ENCODE measurements at places on chromosomes 5 and 9.

GRCh38 chr5:61330341-61330844 is 1.7 kb upstream of the ZSWIM6 start:
- peak; percentile 79 for DNase-seq

- no peak for DNase-seq
Observed at GRCh38 chr5:168883991-168884390, 304.8 kb upstream of the PANK3 start.

GRCh38 chr9:122286764-122287163 is 22.1 kb downstream of the MRRF start:
- DNase-seq = no peak

DNA sequence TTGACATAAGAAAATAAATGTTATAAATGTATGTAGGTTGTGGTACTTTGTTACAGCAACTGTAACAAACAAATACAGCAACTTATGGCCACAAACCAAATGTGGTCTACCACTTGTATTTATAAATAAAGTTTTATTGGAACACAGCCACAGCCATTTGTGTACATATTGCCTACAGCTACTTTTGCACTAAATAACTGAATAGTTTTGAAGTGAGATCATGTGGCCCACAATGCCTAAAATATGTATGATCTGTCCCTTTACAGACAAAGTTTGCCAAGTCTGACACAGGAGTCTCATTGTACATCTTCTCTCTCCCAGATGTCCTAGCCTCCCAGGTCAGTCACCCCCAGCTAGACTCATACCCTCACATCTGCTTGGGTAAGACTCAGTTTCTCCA is 283.6 kb upstream of the PRDM9 start:
- peak; percentile 17 for DNase-seq

DNA sequence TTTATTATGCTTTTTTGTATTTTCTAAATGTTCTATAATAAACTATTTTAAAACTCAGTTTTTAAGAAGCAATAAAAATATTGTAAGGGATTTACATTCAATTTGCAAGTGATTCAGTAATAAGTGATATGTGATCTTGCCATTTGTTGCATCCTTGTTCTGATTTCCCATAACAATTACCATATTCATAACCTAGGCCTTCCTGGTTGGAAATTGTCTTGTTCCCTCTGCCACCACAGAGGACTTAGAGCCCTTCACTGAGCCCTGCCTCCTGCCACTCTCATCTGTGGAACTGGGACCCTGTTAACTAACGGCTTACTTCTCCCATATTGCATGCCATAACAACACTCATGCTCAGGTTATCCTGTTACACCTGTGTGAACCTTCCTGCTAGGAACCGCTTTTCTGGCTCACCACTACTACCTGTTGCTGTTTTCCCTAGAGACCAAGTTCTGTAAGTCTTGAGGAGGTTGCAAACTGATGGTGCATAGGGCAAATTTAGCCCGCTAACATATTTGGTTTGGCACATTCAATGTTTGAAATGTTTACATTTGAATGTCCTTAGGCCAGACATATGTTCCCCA is 32.9 kb upstream of the DTWD2 start:
- DNase-seq = no peak

DNA sequence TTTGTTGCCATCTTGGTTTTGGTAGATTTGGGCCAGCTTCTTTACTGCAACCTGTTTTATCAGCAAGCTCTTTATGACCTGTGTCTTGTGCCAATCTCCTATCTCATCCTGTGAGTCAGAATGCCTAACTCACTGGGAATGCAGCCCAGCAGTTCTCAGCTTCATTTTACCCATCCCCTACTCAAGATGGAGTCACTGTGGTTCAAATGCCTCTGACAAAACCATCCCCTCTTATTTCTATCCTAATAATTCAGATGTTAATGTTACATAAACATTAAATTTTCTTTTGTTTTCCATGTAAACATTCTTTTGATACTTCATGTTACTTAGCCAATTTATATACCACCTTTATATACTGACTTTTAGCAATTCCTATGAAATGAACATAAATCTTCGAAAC is 746.3 kb downstream of the CDH18 start:
- DNase-seq = no peak

- no peak for DNase-seq
Observed at GRCh38 chr5:152337484-152337883, 67.6 kb downstream of the NMUR2 start.
